ENCODE measurements at places on chromosomes 1 and 21.

DNA sequence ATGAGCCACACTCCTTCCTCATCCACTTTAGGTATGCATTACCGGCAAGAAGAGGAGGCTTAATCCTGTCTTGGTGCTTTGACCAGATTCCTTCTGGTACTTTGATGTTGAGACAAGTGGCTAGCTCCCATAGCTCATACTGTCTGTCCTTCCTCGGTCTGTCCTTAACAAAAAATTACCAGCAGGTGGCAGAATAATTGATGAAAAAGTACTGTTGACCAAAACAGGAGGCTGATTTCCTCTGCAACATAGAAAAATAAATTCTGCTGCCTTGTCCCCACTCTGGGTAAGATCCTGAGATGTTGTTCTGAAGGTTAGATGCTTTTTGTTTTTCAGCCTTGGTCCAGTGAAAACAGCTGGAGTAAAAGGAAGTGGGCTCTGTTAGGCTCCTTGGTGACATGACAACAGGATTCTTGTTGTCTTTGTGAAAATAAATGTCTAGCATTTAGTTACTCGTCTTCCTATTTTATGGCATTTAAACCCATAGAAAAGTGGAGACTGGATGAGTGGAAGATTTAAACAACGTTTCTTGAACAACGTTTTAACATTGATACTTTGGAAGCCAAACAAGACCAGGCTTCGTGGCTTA, 11.2 kb upstream of the HJV start:
- DNase-seq = no peak

GRCh38 chr1:19079541-19080472, 123.3 kb upstream of the IFFO2 start:
- no peak for DNase-seq

- no peak for DNase-seq
These were observed 11.6 kb upstream of the OLFML2B start for GRCh38 chr1:162035241-162035640.

GRCh38 chr21:35150562-35151226, 101.6 kb upstream of the RUNX1 start:
- DNase-seq = no peak

DNA sequence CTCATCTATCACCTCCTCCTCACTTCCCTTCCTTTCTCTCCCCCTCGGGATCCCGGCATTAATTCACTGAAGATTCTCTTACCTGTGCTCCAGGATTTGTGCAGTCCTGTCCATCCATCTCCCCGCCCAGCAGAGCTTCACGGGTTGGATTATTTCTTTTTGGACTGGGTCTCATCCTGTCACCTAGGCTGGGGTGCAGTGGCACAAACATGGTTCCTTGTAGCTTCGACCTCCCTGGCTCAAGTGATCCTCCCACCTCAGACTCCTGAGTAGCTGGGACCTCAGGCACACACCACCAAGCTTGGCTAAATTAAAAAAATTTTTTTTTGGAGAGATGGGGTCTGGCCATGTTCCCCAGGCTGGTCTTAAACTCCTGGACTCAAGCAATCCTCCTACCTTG, 12.3 kb upstream of the CSF3R start:
- DNase-seq = peak; percentile 13

GRCh38 chr1:50873458-50874187, 86.4 kb downstream of the FAF1 start:
- peak; percentile 76 for DNase-seq

DNA sequence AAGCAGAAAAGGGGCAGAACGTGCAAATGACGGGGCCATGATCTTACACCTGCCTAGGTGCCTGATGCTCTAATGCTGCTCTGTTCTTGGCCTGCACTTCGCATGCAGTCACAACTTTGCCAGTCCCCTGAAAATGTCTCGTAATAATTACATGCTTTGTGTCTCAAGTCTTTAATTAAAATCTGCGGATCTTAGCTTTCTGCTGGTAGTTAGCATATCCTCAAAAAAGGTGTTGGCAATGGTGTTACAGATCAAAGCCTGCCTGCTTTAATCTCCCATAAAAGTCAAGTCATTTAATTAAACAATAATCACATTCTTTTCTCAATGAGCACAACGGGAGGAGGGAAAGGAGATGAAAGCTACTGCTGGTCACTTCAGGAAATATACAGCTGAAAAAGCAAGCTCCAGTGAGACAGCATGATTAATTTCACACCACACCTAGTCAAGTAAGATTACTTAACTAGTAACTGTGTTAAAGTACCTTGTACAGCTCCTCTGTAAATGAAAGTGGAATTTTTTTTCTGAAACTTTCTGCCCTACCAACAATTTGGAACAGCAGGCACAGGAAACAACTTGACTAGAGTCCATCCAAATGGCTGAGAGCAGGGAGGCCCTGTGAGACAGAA, 45.8 kb downstream of the STX6 start:
- DNase-seq = no peak

GRCh38 chr1:234957330-234958065, 171.1 kb downstream of the TOMM20 start:
- DNase-seq = no peak

- DNase-seq = no peak
These were observed 33.4 kb upstream of the PTPRC start for GRCh38 chr1:198605406-198605805.

DNA sequence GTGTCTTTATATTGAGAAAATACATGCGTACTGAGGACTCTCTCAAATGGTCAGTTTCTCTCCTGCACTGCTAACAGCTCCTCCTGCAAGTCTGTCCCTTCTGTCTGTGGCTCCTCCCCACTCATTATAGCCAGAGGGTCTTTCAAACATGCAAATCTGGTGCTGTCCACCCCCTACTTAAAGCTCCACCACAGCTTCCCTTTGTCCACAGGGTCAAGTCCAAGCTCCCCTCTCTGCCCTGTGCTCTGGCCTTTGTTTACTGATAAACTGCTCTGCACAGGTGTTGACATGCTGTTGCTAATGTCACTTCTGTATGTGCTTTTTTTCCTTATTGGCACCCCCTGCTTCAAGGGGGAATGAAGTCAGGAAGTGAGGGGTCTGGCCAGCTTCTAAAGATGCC, 47.7 kb upstream of the GPR37L1 start:
- DNase-seq = no peak

DNA sequence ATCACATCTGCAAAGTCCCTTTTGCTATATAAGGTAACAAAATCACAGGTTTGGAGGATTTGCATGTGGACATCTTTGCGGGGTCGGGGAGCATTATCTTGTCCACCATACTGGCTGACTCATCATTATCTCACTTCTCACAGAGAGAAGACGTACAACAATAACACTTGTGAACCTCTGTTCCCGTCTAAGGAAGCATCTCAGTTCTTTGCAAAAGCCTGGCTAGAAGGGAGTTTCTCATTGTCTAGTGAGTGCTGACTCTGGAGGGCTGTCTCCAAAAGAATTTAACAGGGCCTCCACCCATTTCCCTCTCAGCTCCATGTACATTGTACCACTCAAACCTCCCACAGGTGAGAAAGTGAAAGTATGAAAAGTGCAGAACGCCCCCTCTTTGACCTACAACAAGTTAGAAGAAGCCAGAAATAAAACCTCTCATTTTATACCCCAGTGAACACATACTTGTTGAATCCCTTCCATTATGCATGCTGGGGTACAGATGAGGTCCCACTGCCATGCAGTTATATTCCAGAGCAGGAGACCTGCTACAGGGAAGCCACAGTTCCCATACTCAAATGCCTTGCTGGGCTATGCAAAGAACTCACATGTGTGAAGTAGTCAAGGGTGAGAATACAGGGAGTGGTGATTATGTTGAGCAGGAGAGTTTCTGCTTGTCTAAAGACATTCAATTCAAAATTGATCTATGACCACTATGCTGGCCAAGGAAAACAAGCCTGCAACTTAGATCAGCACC, 121.7 kb upstream of the PRDX6 start:
- DNase-seq = no peak

GRCh38 chr1:19665496-19666465, 1.1 kb downstream of the HTR6 start:
- no peak for DNase-seq

- no peak for DNase-seq
These were observed 28.2 kb upstream of the RPF1 start for GRCh38 chr1:84450910-84451309.
